SW 1271 (cell line): ENCODE measurements at places on chromosomes 5 and 9.

DNA sequence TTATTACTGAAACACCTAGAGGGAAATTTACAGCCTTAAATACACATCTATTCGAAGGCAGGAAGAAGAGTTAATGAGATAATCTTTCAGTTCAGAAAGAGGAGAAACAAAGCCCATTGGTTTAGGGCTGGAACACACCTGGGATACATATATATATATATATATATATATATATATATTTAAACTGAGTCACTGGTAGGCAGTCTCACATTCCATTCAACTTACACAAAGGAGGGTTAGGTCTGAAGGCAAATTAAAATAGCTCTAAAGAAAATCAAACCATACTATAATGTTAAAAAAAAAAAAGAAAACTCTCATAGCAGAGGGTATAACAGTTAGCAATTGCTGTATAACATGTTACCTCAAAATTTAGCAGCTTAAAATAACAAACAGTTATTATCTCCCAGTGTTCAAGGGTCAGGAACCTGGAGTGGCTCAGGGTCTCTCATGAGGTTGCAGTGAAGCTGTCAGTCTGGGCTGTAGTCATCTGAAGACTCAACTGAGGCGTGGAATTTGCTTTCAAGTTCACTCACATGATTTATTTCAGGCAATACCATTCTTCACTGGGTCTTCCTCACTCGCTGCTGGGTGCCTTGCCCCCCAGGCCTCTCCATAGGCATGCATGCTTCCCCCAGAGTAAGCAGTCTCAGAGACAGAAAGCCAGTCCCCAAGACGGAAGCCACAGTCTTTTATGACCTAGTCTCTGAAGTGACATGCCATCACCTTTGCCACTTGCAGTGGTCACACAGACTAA, 332.8 kb downstream of the NSG2 start:
- DNase-seq = no peak

- DNase-seq = no peak
Measured at GRCh38 chr9:26133537-26133936, 455.3 kb upstream of the TUSC1 start.

DNA sequence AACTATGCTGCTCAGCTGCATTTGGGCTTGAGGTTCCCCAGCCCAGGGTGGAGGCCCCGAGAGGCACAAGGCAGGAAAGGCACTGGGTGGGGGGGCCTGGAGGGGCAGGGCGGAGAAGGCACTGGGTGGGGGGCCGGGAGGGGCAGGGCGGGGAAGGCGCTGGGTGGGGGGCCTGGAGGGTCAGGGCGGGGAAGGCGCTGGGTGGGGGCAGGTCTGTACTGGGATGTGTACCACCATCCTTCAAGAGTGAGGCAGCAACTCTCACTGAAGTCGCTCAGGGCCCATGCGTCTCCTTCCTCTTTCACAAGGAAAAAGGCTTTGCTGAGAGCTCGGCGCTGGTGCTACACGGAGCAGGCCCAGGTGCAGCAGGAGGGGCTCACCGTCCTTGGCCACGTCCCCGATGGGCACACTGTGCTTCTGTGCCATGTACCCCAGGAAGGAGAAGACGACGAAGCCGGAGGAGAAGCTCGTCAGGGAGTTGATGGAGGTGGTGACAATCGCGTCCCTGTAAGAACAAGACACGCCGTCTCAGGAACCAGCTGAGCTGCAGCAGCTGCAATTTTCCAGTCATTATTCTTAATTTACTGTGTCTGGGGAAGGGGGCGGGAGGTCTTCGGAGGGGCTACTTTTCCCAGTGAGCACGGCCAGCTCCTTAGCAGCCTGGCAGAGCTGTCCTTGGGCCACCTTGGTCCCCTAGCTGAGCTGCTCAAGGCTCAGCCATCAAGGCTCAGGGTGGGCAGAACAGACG, 30.8 kb downstream of the SLC6A3 start:
- no peak for DNase-seq

DNA sequence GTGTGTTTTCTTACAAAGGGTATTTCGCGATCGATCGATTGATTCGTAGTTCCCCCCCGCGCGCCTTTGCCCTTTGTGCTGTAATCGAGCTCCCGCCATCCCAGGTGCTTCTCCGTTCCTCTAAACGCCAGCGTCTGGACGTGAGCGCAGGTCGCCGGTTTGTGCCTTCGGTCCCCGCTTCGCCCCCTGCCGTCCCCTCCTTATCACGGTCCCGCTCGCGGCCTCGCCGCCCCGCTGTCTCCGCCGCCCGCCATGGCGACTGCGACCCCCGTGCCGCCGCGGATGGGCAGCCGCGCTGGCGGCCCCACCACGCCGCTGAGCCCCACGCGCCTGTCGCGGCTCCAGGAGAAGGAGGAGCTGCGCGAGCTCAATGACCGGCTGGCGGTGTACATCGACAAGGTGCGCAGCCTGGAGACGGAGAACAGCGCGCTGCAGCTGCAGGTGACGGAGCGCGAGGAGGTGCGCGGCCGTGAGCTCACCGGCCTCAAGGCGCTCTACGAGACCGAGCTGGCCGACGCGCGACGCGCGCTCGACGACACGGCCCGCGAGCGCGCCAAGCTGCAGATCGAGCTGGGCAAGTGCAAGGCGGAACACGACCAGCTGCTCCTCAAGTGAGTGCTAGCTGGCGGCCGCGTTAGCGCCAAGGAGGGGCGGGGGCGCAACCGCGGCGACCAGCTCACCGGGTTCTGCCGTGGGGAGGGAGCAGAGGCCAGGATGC, 480 bp downstream of the LMNB1 start:
- DNase-seq = no peak

GRCh38 chr5:154267516-154267915, 77.0 kb downstream of the GALNT10 start:
- no peak for DNase-seq

GRCh38 chr5:130871346-130872086, 293.5 kb downstream of the HINT1 start:
- no peak for DNase-seq

- no peak for DNase-seq
Measured at GRCh38 chr5:55230086-55230629, 3.0 kb upstream of the MCIDAS start.

GRCh38 chr9:31536471-31536870, 848.0 kb upstream of the ACO1 start:
- DNase-seq = no peak

- DNase-seq = no peak
Measured at GRCh38 chr5:135012951-135013391, 21.1 kb downstream of the PITX1 start.

DNA sequence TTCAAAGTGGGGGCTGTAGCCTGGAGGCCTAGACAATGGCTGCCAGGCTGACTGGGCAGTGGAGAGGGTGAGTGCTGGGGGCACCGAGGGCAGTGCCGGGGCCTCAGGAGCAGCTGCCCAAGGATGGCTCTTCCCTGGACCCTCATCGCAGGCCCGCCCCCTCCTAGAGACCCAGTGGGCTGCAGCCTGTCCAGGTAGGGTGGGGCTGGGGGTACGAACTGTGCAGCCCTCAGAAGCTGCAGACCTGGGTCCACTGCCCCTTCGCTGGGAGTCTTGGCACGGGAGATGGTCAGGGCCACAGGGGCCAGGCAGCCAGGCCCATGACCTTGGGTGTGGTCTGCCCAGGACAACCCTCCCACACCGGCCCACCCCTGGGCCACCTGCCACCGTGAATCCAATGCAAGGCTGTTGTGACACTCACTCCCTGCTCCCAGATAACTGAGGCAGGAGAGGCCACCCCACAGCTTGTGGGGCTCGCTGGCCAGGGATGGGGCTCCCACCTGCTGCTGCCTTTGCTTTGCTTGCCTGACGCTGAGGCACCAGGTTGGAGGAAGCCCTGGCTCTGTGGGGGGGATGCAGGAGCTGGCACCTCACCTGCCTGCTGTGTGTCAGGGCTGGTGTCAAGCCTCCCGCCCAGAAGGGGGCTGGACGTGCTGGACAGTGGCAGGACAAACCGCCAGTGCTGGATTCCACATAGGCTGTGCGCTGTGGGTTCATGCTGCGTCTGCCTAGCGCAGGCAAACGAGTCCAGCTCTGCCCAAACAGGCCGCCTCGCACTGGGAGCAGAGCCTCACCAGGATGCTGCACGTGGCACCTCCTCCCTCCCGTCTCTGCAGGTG, 23.1 kb upstream of the SLC9A3 start:
- DNase-seq = no peak

DNA sequence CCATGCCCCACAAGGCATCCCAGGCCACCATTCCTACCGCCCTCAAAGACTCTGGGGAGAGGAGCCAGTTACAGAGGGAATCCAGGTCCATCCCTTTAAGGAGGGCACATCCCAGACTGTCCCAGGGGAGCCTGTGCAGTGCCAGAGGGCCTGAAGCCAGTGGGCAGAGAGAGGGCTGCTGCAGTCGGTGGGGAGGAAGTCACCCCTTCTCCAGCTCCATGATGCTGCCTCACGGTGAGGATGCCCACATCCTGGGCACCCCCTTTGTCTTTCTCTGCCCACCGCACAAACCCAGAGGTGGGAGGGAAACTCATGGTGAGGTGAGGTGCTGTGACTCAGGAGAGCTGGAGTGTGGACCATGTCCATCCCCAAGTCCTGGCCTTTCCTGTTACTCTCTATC, 26.2 kb upstream of the ANKRD33B start:
- no peak for DNase-seq

- DNase-seq = no peak
Measured at GRCh38 chr5:99187611-99188010, 258.8 kb upstream of the CHD1 start.

DNA sequence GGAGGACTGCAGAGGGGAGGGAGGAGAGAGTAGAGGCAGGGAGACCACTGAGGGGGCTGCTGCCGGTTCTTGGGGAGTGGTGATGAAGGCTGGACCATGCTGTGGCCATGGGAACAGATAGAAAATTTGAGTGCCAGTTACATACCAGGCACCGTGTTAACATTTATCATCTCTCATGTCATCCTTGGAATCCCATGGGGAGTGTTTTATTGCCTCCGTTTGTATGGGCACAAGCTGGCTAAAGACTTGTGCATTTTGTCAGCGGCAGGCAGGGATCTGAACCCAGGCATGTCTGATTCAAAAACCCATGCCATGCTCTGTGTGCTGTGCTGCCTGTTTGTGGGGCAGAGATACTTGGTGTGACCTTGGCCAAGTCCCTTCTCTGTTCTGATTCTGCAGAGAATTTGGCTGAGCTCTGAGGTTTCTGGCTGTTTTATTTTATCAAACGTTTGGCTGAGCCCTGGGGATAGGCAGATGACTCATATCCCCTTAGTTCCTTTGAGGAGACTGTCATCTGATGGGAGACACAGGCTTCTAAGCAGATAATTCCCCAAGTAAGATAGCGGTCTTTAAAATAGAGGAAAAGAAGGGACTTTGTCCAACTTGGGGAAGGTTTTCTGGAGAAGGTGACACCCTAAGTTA, 22.2 kb downstream of the COL27A1 start:
- DNase-seq = peak; percentile 48

DNA sequence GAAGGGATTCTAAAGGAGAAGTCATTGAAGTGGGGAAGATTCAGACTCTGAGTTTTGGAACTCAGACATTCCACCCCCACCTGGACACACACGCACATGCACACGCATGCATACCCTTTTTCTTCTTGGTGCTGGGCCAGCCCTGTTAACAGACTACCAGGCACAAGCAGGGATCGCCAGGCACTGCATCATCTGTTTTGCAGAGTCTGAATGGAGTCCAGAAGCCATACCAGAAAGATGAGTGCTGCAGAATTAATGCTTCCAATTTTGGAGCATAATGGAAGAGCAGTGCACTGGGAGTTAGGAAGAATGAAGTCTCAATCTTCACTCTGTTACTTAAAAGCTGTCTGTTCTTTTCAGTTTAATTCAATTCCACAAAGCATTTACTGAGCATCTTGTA, 95.5 kb downstream of the PDE8B start:
- DNase-seq = no peak

DNA sequence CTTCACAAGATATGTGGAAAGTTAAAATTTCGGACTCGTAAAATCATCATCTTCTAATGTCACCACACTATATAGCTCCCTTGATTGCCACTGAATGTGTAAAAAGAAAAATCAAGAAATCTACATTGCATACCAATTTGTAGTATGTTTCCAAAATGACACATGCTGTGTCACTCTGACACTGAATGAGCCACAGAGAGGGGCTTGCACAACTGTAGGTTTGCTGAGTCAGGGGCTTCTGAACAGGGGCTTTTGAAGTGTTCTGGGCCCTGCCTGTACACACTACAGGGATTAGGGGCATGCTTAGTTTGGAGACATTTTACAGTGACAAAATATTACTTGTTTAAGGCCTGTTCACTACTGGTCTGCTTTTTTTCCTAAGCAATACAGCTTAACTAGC, 234.4 kb upstream of the GRAMD2B start:
- no peak for DNase-seq

DNA sequence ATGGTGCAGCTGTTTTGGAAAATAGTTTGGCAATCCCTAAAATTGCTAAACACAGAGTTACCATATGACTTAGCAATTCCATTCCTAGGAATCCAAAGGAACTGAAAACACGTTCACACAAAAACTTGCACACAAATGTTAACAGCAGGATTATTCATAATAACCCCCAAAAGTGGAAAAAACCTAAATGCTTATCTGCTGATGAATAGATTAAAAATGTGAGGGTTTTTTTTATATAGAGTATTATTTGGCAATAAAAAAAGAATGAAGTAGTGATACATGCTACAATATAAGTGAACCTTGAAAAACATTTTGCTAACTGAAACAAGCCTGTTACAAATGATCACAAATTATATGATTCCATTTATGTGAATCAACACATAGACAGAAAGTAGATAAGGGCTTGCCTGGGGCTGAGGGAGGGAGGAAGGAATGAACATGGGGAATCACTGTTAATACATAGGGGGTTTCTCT, 45.1 kb upstream of the TRIO start:
- DNase-seq = peak; percentile 47

GRCh38 chr9:130128251-130128650, 44.0 kb upstream of the NCS1 start:
- DNase-seq = no peak

DNA sequence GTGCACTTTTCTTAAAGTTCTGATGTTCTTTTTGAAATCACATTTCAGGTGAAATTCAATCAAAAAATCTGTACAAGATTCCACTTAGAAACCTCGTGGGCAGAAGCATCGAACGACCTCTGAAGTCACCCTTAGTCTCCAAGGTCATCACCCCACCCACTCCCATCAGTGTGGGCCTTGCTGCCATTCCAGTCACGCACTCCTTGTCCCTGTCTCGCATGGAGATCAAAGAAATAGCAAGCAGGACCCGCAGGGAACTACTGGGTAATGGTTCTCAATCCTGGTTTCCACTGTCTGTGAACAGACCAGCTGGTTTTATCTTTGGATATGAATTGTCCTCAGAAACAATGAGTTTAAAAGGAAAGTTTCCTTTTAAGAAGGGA, 8.1 kb upstream of the SLC2A8 start:
- no peak for DNase-seq

DNA sequence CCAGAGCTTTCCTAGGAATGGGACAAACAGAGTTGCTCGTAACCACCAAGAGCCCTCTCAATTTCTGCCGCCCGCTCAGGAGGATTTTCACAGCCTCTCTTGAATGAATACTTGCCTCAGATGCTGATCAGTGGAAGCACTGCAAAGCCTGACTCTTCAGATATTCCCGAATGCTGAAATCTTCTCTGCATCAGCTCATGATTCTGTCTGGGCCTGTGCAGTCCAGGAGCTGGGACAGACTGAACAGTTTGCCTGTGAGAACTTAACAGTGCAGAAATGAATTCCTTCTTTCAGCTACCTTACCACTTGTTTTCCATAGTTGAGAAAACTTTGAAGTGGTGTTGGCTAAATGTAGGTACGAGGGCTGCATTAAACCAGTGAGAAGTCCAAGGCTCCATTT, 17.1 kb downstream of the ZNF462 start:
- DNase-seq = no peak
